Vagina (tissue), 2 donors: ENCODE measurements at places on chromosomes 6 and 20.

DNA sequence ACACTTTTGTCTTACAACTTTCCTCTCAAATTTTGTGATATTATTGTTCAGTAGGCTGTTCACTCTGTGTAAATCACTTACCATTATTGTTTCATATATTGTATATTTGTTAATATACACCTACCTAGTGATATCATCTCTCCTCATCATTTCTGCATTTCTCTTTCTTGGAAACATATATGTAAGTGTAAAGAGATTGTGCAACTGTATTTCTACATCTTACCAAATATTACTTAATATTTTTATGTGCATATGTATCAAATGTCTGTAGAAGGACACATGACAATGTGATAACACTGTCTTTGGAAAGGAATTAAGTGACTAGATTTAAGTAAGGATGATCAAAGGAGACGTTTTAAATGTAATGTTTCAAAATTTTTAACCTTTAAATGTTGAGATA, 30.2 kb downstream of the ZNF322 start:
- no peak for DNase-seq

DNA sequence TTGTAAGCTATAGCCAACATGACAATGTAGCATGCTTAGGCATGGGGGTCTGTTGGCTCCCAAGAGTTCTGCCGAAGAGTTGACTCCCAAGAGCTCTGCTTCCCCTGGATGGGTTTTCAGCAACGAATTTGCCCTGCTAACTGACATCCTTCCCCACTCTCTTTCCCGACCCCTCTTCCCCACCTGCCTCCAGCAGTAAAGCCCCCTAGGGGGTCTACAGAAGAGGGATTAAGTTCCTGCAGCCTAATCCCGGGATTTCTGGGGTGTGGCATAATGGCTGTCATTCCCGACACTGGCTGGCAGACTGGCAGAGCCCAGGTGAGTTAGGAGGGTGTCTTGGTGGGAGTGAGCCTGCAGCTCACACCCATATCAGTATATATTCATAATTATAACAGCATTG, 121.0 kb upstream of the ZNF184 start:
- DNase-seq, result no peak

DNA sequence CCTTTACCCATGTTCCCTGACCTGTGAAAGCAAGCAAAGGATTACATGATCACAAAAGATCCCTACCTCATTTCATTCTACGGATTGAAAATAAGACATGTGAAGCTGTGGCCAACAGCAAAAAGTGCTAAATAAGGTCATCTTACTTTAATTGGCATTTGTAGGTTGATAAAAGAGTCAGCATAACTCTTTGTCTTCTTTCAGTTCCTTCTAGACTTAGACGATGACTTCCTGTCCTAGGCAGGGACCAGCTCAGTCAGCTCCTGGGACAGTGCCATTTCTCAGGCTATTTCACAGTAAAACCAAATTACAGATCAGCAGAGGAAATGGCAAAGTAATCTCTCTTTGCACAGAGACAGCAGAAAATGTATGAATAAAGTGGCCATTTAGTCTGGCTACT, 480.7 kb downstream of the RFPL4B start:
- DNase-seq, result no peak

DNA sequence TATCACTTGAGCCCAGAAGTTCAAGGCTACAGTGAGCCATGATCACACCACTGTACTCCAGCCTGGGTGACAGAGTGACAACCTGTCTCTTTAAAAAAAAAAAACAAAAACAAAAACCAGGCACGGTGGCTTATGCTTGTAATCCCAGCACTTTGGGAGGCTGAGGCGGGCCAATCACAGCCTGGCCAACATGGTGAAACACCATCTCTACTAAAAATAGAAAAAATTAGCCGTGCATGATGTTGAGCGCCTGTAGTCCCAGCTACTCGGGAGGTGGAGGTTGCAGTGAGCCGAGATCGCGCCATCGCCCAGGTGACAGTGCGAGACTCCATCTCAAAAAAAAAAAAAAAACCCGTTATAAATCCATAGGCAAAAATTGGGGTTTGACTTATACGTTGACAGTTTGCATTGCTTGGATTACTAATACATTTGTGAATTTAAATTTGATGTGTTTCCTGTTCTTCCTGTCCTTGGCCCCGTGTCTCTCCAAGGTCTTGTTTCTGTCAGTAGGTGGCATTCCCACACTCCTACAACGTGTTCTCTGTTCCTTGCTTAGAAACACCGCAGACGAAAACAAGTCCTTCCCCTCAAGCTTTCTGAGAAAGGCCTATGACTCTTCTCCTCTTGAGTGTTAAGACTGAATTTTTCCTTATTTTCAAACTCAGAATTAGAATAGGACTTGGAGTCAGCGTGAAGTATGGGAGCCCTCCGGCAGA, 147.0 kb downstream of the DTNBP1 start:
- no peak for DNase-seq

DNA sequence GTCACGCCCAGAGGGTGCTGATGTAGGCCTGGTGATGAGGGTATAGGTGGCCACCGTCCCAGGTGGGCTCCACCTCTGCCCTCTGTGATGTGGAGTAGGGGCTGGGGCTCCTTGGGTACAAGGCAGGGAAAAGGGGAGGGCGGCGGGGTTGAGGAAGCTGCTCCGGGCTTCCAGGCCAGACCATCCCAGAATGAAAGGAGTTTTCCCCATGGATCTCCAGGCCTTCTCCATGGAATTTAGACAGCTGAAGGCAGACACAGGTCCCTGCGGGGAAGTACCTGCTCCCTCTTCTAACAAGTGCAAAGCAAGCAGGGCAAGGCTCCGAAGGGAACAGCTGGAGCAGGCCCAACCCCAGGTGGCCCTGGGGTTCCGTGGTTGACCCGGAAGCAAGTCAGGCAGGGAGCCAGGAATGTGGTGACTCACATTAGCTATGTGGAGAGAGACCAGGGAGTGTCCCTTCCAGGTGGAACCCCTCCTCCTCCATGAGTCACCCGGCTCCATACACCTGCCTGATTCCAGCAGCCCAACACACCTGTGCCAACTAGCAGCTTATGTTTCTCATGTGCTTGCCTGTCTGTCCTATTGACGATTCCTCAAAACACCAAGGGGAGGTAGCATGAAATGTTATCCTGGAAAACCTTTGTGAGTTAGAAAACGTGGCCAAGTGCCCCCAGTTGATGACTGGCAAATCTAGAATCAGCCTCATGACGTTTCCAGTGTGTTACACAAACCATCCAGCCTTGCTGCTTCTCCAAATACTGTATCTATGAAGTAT, 59.7 kb upstream of the SNX9 start:
- peak; percentile 96 for DNase-seq

- no peak for DNase-seq
Measured at GRCh38 chr20:62777528-62777830, 18.8 kb upstream of the MRGBP start.

- DNase-seq, result no peak
Measured at GRCh38 chr20:32421290-32421689, 63.2 kb downstream of the ASXL1 start.

GRCh38 chr6:147201885-147202515, 2.2 kb upstream of the STXBP5 start:
- no peak for DNase-seq

- DNase-seq, result no peak
Measured at GRCh38 chr6:144372116-144372515, 87.0 kb downstream of the UTRN start.

- no peak for DNase-seq
Measured at GRCh38 chr6:168676552-168677322, 235.8 kb downstream of the SMOC2 start.

- no peak for DNase-seq
Measured at GRCh38 chr6:107292715-107293271, 166.6 kb downstream of the PDSS2 start.

GRCh38 chr6:16244869-16245451, 6.6 kb downstream of the GMPR start:
- no peak for DNase-seq

DNA sequence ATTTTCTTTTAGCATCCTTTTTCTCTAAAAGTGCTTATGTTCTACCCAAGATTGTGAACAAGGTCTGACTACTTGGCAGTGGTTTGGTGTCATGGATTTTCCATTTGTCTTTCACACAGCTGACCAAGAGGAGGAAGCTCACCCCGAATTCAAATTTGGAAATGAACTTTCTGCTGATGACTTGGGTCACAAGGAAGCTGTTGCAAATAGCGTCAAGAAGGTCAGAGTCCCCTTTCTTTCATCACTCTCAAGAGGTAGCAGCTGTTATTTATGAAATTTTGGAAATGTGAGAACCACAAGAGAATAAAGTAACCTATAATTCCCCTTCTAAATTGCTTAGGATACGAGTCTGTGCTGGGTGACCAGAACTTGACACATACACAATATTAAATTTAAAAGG, 113.0 kb upstream of the LAMP5 start:
- no peak for DNase-seq

GRCh38 chr6:98942263-98942803, 5.4 kb downstream of the FBXL4 start:
- no peak for DNase-seq

DNA sequence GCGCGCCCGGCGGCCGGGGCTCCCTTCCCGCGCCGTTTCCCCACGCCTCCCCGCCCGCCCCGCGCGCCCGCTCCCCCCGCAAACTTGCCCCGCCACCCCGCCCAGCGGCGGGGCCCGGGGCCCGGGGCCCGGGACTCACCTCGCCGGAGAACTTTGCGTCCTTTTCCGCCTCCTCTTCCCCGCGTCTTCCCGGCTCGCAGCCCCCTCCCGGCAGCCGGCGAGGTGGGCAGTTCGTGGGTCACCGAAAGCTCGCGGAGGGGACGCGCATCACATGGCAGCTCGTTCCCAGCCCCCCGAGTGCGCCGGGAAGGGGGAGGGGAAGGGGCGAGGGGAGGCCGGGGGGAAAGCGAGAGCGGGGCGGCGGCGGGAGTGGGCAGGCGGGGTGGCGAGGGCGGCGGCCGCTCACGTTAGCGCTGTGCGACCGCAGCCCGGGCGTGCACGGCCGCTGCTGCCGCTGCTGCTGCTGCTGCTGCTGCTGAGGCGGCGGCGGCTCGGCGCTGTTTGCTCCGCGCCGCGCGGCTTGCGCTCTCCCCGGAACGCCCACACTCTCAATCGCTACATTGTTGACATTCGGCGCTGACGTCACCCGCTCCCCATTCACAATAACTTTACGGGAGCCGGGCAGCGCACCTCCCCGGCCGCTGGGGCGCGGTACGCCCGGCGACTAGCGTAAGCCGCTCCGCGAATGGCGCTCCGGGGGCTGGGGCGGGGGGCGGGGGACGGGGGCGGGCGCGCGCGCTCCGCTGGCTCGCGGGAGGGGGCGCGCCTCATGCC, at the start of gene BACH2:
Gene BACH2, minus strand, starts transcription at position 503 of the 774 bp plus-strand sequence. CDS start 287,999 bp downstream, outside the sequence.
- no peak for DNase-seq

GRCh38 chr20:10705801-10706459, 32.1 kb upstream of the JAG1 start:
- no peak for DNase-seq
